C1 segment of cervical spinal cord (tissue), 14 donors: ENCODE measurements at places on chromosomes 7 and 10.

GRCh38 chr10:118012952-118013525, 33.7 kb downstream of the RAB11FIP2 start:
- no peak for DNase-seq

GRCh38 chr7:101784292-101785127, 32.9 kb upstream of the CUX1 start:
- DNase-seq = no peak

DNA sequence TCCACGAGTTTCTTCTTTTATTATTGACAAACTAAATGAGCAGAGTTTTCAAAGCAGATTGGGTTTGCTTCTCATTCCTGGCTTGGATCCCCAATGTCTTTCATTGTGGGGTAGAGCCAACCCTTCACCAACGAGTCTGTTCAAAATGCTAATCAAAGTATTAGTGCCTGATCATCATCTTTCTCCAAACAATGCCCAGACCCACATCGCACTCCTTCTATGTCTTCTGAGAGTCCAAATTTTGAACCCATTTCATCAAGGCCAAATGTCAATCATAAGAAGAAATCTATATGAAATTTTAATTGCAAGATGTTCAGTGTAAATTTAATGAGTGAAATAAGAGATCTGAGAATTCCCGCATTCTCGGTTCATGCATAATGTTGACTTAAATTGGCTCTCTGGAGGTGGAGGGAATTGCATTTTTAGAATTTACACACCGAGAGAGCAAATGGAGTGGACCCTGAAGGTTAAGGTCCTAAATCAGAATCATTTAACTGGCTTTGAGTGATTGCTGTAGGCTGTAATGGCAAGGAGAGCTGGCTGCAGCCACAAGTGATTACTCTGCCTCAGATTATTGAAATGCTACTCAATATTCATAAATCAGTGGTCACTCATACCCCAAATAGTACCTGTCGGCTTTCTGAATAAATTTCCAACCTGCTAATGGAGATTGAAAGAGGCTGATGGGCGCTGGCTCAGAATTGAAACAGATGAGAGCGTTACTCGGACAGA, 602.9 kb downstream of the TYW1 start:
- DNase-seq = no peak

DNA sequence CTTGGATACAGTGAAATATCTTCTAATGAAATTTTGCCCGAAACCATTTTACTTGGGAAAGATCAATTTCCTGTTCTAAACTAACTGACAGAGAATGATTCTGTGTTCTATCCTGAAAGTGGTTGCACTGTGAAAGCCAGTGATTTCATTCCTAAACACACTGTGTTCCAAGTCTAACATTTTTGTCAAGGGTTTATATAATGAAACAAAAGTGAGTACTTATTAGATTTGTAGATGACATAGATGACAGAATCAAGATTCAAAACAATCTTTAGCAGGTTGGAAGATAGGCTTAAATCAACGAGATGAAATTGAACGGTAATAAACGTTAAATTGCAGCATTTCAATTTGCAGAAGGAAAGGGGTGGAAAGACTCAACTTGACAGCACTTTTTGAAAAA, 13.3 kb downstream of the KAT6B start:
- no peak for DNase-seq

DNA sequence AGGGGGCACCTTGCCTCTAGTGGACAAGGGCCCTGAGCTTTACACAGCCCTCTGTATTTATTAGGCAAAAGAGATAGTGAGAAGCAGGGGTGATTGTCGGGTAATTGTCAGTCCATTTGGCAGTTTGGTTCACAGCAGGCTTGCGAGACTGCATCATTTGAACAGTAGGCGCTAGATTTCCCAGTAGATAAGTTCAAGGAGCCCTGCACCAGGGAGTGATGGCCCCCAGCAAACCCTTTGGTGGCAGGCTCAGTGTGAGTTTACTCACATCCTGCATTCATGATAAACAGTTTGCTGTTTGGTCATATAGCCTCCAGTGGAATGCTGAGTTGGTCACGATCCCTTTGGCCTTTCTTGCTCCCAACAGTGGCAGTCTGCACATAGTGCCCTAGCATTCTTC, 59.4 kb downstream of the MARCHF5 start:
- no peak for DNase-seq

- DNase-seq = no peak
Observed at GRCh38 chr7:79182283-79182682, 271.2 kb downstream of the MAGI2 start.

DNA sequence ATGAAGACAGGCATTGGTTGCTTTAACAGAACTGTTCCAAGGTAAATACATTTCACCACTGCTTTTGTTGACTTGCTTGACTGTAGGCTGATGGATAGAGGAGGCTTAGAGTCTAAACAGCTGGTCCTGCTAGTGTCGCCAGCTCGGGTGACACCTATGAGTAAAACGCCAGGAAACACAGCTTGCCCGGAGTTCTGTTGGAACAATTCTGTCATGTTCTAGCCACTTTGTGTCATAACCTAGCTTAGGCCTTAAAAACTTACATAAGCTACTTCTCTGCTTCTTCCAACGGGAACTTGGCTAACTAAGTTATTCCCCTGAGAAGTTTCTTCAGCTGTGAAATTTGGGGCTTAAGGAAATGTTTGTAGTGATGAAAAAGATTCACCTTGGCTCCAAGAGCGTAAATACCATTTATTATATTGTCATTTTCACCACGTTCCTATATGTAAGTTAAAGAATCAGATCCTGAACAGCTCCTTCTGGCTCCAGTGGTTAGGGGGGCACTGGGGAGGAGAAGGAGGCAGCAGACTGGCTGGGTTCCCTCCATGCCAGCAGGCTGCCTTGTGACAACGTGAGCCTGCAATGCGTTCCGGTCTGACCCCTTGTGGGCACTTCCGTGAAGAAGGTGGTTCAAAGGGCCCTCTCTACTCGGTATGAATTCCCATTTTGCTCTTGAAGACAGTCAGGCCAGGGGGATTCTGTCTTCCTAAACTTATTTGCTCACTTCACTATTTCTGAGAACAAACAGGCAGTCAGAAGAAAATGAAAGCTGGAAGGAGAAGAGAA, 253.2 kb downstream of the BMPER start:
- DNase-seq = no peak

- DNase-seq = no peak
Observed at GRCh38 chr10:71989661-71990454, 25.7 kb downstream of the CHST3 start.

- DNase-seq = no peak
Observed at GRCh38 chr10:4982764-4983226, 19.6 kb downstream of the AKR1C1 start.

DNA sequence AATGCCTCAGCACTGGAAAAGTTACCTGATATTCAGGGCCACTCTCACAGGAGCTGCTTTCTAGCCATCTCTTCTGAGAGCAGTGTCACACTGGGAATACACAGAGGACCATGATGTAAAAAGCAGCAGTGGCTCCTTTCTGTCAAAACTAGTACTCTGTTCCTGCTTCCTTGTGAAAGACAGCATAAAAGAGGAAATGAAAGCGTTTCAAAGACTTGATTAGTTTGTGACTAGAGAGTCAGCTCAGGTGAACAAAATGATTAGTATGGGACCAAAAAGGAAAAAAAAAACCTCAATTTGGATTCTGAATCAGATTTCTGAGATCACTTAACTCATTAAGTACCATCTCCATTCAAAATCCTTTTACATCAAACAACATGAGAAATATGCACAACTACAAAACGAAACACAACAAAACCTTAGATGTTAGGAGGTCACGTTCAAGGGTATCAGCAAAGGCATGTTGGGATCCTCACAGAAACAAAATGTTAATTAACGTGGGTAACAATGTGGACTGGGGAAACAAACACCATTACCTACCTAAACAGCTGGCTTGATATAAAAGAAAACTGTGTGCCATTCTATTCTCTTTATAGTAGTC, 103.7 kb downstream of the MACC1 start:
- DNase-seq = no peak

- DNase-seq = no peak
Observed at GRCh38 chr10:46236941-46237681, 49.7 kb upstream of the ANTXRL start.
